A375 (cell line): ENCODE measurements at places on chromosomes 4 and X. TPM values are rescaled to one million over a fixed set of nuclear protein-coding genes. Genes with fewer than 3 reads are reported as not detected.

GRID2 gene
- total RNA-seq = 2.7 and 5.3 TPM in 2 replicates

P2RY4 gene
- not detected in 2 replicates for total RNA-seq

MAB21L2 gene
- total RNA-seq = not detected in 2 replicates

TREX2 gene
- total RNA-seq = 0.69 and 1.2 TPM in 2 replicates

RHOXF2 gene
- total RNA-seq = not detected in 2 replicates

MAGED4B gene
- total RNA-seq = 0.82 and 0.87 TPM in 2 replicates

PCDH18 gene
- total RNA-seq = 0.96 and 1.6 TPM in 2 replicates
